Endothelial cell of umbilical vein (primary cell): ENCODE measurements at places on chromosomes 1 and 21.

- H3K27ac ChIP-seq: no peak overlapping the region
- peaks cover 7% of the 10 kb centered on the region for H3K4me1 ChIP-seq
- peaks cover 7% of the 10 kb centered on the region for H3K36me3 ChIP-seq
- H3K27me3 ChIP-seq: no peaks in the 10 kb centered on the region
Observed at GRCh38 chr1:109499661-109500536, 6.0 kb downstream of the CYB561D1 start.

GRCh38 chr1:231041719-231042261 lies 1.7 kb upstream of the FAM89A start:
- no peak overlapping the region for H3K27ac ChIP-seq
- peaks cover 37% of the 10 kb centered on the region for H3K27me3 ChIP-seq
- DNase-seq: no peak
- no peaks in the 10 kb centered on the region for H3K36me3 ChIP-seq
- H3K4me3 ChIP-seq: no peak overlapping the region

- DNase-seq: peak; percentile 26
- no peak overlapping the region for H3K4me3 ChIP-seq
- no peaks in the 10 kb centered on the region for H3K36me3 ChIP-seq
- no peak overlapping the region for H3K27ac ChIP-seq
- no peaks in the 10 kb centered on the region for H3K27me3 ChIP-seq
Observed at GRCh38 chr1:147168626-147169058, 3.6 kb downstream of the PRKAB2 start.

DNA sequence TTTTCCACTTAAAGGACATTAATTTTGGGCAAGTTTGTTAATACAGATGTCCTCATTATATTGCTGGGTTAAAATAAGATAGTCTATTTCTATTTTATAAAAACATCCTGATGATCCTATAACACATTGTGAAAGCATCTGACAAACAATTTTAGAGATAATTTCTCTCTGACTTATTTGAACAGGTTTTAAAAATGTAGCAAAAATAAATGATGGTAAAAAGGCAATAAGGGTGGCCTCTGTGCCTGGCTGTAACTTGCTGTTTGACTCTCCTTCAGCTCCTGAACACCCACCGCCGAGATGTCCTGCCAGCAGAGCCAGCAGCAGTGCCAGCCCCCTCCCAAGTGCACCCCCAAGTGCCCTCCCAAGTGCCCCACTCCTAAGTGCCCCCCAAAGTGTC lies at the start of gene LCE1A:
LCE1A (plus strand) TSS at position 301 of the 400 bp plus-strand sequence; CDS start at position 301, 0 bp downstream.
- no peak for DNase-seq
- H3K27me3 ChIP-seq: no peaks in the 10 kb centered on the region
- H3K36me3 ChIP-seq: no peaks in the 10 kb centered on the region
- no peak within 1 kb of the TSS for H3K4me3 ChIP-seq
- H3K4me1 ChIP-seq: no peaks in the 10 kb centered on the region

DNA sequence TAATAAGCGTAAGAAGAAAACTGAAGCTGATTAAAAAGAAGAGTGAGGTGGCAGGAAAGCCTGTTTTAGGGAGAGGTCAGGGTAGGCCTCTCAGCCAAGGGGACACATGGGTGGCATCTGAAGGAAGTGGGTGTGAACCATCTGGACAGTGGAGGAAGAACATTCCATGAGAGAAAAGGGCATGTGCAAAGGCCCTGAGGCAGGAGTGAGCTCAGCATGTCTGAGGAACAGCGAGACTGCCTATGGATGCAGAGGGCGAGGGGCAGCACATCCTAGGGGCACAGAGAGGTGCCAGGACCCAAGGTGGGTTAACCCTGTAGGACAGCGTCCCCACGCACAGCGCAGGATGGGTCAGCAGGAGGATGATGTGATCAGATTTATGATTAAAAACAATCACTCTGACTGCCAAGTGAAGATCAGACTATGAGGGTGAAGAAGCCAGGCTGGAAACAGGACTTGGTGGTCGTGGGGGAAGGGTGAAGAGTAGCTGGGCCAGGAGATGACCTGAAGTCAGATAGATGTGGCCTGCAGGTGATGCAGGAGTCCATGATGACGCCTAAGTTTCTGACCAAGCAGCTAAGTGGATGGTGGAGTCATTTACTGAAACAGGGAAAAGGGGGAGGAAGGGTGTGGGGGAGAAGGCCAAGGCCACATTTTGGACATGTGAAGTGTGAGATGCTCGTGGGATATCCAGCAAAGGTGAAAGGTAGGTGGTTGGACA lies 37.9 kb downstream of the PABPC4 start:
- H3K36me3 ChIP-seq: peaks cover 2% of the 10 kb centered on the region
- no peak for DNase-seq
- H3K27me3 ChIP-seq: no peaks in the 10 kb centered on the region
- H3K27ac ChIP-seq: no peak overlapping the region
- H3K4me1 ChIP-seq: no peaks in the 10 kb centered on the region
